ENCODE measurements at places on chromosomes 3 and 15.

DNA sequence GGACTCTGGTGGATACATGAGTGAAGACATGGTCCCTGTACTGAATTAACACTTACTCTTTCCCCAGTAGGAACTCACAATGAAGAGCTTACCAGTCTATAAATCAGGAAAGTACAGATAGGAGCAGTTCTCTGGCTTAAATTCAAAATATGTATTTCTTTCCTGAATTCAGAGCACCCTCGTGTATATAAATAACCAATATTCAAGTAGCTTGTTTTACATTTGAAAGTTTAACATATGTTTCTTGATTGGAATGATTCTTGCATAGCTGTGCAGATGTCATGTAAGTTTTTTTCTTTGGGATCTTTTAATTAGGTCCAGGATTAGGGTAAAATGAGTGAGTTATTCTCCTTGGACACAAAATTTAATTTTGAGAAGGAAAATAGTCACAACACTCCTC lies 14.8 kb upstream of the TMPRSS7 start:
- no peak for DNase-seq

- DNase-seq: no peak
Observed at GRCh38 chr3:109268181-109268580, 48.1 kb downstream of the DPPA2 start.

- DNase-seq: no peak
Observed at GRCh38 chr3:194009892-194010533, 125.9 kb upstream of the HES1 start.

GRCh38 chr3:18308096-18308650 lies 117.0 kb downstream of the SATB1 start:
- DNase-seq: no peak

- no peak for DNase-seq
Observed at GRCh38 chr3:11154036-11154952, at the start of gene HRH1. Gene HRH1, plus strand, starts transcription at chr3:11154493. Its CDS starts 104,545 bp downstream, at chr3:11259038.

GRCh38 chr15:85488997-85489396 lies 108.6 kb downstream of the AKAP13 start:
- DNase-seq: no peak

DNA sequence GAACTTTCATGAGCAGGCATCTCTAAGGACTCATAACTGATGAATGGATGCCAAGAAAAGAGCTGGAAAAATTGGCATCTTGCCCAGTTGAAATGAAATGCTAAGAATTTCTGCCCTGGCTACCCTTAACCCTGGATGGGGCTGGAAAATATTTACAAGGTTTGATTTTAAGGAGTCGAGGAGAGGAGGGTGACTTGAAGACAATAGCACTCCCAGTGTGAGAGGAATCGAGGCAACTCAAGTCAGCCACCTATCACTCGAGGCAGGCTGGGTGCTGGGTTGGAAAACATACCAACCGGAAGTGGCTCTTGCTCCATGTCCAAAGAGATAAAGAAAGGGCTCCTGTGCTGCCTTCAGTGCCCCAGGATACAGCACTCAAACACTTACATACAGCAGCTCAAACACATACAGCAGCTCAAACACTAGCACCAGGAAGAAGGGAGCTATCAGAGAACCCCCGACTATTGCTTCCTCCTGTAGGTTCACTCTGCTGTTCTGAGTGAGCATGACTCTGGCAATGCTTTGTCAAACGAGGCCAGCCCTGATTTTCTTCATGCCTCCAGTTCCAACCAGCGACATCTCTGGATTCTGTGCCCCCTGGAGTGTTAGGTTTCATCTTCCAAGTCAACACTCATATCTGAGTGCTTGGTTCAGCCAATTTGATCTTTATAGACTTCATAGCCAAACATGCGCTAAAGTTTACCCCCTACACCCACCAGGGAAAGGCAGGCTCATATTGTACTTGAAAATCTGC lies 4.9 kb downstream of the PRICKLE2 start:
- no peak for DNase-seq

DNA sequence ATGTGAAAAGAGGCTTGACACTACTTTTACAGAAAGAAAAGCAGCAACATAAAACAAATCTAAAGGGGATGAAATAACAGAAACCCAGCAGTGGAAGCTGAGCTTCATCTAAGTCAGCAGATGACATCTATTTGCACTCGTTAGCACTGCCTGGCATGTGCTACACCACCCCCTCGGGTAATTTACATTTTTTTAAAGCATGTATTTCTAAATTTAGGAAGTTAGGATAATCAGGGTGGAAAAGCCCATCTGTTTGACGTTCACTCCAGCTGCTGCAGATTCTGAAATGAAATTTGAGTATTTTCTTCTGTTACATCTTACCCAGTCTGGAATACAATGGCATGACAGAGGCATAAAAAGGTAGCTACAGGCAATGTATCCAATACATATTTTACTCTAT lies 20.7 kb downstream of the IGSF11 start:
- no peak for DNase-seq

GRCh38 chr3:123054109-123054778 lies 12.6 kb upstream of the PDIA5 start:
- no peak for DNase-seq

- no peak for DNase-seq
Observed at GRCh38 chr15:33440900-33441299, 130.1 kb downstream of the RYR3 start.

- DNase-seq: no peak
Observed at GRCh38 chr15:61974118-61974517, 86.1 kb downstream of the VPS13C start.

DNA sequence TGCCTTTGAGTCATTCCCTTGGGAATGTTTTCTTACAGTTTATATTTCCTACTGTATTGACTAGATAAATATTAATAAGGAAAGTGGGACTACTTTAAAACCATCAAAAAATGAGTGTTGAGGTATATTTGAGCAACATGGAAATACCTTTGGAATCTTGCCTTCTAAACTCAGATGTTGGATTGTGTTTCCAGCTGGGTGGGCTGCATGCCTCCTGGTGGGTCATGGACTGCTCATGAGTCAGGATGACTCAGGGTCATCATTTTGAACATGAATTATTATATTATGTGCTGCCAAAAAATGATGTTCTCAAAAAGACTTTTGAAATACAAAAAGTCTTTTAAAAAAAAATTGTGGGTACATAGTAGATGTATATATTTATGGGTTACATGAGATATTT lies 41.1 kb upstream of the APH1B start:
- DNase-seq: no peak

DNA sequence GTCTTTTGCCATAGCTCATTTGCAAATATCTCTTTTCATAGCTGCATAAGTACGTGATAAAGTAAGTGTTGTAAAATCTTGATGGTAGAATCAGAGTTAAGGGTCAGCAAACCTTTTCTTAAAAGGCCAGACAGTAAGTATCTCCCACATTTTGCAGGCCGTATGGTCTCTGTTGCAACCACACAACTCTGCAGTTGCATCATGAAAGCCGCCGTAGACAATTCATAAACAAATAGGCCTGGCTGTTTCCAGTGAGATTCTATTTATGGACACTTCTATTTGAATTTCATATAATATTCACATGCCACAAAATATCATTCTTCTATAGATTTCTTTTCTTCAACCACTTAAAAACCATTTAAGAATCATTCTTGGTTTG lies 248.5 kb downstream of the TLE3 start:
- no peak for DNase-seq

- DNase-seq: no peak
Observed at GRCh38 chr3:164365242-164365641, 713.1 kb downstream of the SI start.

DNA sequence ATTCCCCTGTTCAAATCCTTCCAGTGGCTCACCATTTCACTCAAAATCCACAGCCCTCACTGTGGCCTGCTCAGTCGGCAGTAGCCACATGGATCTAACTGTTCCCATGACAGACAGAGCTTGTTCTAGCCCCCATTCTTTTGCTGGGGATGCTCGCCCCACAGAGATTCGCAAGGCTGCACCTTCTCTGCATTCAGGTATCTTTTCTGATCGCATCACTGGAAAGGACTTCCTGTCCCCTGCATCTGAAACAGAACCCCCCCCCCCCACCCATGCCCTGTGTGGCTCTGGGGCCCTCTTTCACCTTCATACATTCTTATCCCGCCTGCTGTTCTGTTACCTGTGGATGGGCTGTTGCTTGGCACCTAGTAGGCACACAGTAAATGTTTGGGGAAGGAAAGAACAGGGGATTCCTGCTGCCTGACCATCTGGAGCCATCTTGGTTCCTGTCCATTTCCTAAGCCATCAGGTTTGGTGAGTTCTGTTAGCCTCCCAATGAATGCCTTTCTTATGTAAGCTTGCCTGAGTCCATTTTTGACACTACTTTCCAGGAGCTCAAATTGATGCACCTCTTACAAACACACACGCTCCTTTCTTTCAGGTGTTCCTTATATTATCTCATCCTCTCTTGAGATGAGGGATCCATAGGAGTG lies 42.9 kb upstream of the PGPEP1L start:
- DNase-seq: no peak

DNA sequence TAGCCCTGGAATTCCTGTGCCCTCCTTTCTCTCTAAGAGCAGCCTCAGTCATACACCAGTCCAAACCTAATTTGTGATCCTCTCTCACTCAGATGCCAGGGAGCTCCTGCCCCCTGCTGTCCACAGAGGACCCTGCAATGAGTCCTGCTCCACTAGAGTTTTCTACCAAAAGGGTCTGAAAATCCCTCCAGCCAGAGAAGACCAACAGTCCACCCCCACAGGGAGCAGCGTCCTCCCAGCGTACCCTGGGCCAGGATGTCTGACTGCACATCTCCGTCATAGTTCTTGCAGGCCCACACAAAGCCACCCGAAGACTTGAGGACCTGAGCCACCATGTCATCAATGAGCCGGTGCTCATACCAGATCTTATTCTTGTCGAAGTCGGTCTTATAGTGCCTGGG lies 15.4 kb downstream of the IDH2 start:
- no peak for DNase-seq

GRCh38 chr3:185766329-185767001 lies 58.4 kb downstream of the IGF2BP2 start:
- no peak for DNase-seq

- DNase-seq: no peak
Observed at GRCh38 chr3:87625876-87626275, 349.5 kb upstream of the POU1F1 start.

DNA sequence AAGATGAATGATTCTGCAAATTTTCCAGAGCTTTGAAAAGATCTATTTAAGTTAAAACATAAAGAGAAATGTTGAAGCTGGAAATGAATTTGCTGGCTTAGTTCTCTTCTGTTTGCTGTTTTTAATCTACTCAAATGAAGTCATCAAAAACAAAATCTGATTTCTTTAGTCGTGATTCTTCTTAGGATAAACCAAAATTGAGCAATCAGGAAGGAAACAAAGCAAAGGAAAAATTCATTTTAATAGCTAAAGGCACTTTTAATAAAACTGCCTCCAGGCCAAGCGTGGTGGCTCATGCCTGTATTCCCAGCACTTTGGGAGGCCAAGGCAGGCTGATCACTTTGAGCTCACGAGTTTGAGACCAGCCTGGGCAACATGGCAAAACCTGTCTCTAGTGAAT lies 91.2 kb downstream of the DUT start:
- DNase-seq: no peak

DNA sequence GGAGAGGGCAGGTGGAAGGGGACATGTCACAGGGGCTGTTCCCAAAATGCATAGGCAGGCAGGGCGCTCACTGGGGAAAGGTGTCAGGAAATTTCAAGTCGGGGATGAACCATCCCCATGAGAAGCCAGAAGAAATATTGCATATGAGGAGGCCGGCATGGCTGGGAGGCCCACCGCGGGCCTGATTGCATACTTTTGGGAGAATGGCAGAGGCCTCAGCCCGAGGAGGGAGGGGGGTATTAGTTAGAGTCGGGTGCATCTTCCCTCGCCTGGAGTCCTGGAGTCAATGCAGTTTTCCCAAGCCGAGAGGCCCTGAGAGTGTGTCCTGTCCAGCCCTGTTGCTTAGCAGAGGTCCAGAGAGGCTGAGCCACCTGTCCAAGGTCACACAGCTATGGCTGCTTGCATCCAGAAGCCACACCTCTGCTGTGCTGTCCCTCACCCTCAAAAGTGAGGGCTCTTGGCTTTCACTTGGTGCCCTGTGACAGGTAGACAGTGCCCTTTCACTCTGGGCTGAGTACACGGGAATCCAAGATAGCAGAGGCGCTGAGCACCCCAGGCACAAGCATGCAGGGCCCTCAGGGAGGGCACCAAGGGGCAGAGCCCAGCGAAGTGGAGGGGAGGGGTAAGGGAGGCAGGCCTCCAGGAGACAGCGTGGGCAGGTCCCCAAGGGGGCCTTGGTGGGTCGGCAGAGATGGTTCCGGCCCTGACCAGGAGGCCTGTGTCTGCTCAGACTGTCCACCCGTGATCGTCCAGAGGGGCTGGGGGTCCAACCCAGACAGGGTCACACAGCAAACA lies 48.5 kb downstream of the GRIP2 start:
- no peak for DNase-seq

- no peak for DNase-seq
Observed at GRCh38 chr15:70797464-70797863, 34.1 kb upstream of the UACA start.

DNA sequence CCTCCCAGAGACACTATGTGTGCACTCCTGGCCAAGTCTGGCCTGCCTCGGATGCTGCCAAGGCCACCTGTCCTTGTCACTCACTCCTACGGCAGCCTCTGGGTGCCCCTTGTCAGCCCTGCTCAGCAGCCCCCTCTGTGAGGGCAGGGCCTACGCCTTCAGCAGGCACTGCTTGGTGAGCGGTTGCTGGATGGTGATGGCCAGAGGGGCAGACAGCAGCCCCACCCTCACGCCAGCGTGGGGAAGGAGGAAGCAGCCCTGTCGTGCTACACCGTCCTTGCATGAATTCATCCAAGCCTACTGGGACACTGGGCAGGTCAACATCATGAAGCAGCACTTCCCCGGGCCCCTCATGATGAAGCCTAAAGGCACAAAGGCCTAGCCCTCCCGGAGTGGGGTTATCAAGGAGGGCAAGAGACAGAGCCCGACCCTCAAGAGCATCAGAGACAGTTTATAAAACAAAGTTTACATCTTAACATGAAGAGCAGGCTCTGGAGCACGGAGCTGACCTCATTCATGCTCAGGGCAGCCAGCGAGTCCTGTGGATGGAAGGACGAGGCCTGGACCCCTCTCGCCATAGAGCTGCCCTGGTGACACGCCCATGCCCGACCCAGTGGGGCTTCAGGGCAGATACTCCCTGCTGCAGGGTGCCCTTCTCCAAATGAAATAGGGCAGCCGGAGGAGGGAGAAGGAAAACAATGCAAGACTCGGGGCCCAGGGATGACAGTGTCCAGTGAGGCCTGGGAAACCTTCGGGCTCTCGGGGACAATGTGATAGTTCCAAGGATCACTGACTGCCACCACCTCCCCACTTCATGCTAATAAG lies 25.3 kb downstream of the CHDH start:
- DNase-seq: no peak

- no peak for DNase-seq
Observed at GRCh38 chr3:128681369-128681829, 30.8 kb upstream of the RPN1 start.

GRCh38 chr3:72657666-72658065 lies 190.6 kb downstream of the SHQ1 start:
- DNase-seq: no peak

- no peak for DNase-seq
Observed at GRCh38 chr3:43364494-43364893, 78.2 kb downstream of the SNRK start.

GRCh38 chr3:30702038-30702827 lies 95.8 kb downstream of the TGFBR2 start:
- DNase-seq: no peak
